GM12892 (cell line): ENCODE measurements at places on chromosomes 16 and 17.

DNA sequence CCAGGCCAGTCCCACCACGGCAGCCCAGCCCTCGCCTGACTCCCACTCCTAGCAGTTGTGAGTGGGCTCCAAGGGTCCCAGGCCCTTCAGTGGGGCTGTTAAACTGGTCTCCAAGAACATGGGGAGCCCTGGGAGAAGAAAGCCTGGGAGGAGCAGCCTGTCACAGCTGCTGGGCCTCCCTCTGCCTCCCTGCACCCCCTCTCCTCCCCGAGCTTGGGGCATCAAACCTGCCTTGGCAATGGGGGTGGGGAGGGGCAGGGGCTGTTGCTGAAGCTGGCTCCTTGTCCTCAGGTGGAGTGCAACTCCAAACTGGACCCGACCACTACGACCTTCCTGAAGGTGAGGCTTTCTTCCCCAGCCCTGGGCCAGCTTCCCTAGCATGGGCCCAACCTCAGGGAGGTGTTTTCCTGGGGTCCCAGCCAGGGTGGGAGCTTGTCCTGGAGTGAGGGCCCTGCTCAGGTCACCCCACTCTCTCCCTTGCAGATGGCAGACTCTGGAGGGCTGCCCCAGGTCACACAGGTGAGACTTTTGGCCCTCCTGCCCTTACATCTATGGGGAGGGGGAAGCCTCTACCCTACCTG, 6.6 kb upstream of the SETD6 start:
- DNase-seq = no peak

DNA sequence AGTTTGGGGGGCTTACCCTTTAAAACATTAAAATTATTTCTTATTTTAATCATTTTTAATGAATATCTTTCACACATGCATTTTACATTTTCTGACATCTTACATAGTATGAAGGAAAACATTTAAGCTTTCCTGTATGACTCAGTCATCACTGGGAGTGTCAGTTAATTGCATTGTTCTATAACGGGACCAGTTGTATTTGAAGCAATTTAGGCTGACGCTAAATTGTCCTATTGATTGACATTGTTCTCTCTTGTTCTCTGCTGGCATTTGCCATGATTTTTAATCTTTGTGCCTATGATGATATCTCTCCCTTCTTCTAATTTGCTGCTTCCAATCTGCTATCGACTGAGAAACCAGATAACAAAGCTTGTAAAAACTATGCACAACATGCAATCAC, 190.5 kb upstream of the PIRT start:
- DNase-seq = no peak

DNA sequence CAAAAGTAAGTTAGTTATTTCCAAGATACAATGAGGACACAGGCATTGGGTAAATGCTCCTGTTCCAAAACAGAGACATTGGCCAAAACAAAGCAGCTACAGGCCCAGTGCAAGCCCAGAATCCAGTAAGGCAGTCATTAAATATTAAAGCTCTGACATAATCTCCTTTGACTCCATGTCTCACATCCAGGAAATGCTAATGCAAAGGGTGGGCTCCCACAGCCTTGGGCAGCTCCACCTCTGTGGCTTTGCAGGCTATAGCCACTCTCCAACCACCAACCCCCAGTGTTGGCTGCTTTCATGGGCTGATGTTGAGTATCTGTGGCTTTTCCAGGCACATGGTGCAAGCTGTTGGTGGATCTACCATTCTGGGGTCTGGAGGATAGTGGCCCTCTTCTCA, 733.4 kb upstream of the SOX9 start:
- DNase-seq = no peak

GRCh38 chr16:72243621-72244020, 71.7 kb upstream of the PMFBP1 start:
- no peak for DNase-seq

- DNase-seq = no peak
Observed at GRCh38 chr17:44071772-44072171, 1.2 kb downstream of the G6PC3 start.

DNA sequence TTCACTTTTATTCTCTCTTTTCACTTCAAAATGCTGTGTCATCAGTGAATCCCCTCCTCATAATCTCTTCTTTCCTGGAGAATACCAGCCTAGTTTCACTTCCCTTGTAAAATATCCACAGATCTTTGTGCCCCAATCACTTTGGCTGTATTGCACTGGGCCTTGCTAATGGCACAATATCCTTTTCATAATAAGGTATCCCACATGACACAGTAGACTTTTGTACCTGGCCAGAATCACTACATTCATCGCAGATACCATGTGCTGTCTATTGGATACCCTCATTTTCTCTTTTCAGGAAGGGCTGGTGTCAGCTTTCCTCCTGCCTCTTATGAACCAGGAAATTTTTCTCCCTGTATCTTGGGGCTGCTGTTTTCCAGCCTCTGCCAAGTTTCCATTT, 25.7 kb upstream of the TOX3 start:
- no peak for DNase-seq
